ENCODE measurements at places on chromosomes 1 and 21. TPM values are rescaled to one million over a fixed set of nuclear protein-coding genes. Genes with fewer than 3 reads are reported as not detected.

GRCh38 chr1:203937678-203938330, 76.4 kb downstream of the SNRPE start:
- H3K36me3 ChIP-seq: no peaks in the 10 kb centered on the region
- DNase-seq: no peak
- H3K27me3 ChIP-seq: no peaks in the 10 kb centered on the region
- no peak overlapping the region for H3K4me3 ChIP-seq
- H3K4me1 ChIP-seq: no peaks in the 10 kb centered on the region

GRCh38 chr21:32302560-32302959, 3.9 kb downstream of the MRAP start:
- peaks cover 2% of the 10 kb centered on the region for H3K4me1 ChIP-seq
- DNase-seq: no peak
- no peaks in the 10 kb centered on the region for H3K27me3 ChIP-seq
- no peak overlapping the region for H3K27ac ChIP-seq
- no peaks in the 10 kb centered on the region for H3K36me3 ChIP-seq

- no peaks in the 10 kb centered on the region for H3K4me1 ChIP-seq
- no peak overlapping the region for H3K27ac ChIP-seq
- no peaks in the 10 kb centered on the region for H3K27me3 ChIP-seq
- DNase-seq: no peak
Observed at GRCh38 chr1:7931446-7931812, 9.2 kb downstream of the TNFRSF9 start.

DNA sequence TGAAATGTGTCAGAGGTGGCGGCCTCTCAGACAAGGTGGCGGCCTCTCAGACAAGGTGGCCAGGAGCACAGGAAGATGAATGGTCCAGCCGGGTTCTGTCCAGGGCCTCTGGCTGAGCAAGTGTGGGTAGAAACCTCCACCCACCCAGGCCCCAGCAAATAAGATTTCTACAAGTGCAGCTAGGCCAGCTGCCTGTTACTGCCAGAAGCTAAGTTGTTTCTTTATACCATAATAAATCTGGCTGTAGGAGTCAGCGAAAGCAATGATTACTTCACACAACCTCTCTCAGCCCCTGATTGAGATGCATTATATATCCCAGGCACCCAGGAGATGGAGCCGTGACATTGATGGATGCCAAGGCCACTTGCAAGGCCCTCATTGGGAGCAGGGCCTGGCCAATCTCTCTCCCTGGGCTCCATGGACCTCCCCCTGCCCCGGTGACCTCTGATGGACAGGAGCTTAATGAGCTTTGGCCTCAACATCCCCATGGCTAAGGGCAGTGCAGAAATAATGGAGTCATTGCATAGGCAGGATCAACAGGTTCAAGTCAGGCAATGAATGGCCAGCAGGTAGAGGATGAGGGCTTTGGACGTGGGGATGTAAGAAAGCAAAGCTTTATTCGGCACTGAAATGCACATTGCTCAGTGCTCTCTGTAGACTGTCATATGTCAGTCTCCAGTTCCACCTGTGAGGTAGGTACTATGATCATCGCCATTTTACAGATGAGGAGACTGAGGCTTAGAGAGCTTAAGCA, 92.9 kb downstream of the PTPRU start:
- H3K27me3 ChIP-seq: no peaks in the 10 kb centered on the region
- no peak overlapping the region for H3K4me3 ChIP-seq
- no peaks in the 10 kb centered on the region for H3K36me3 ChIP-seq
- no peak overlapping the region for H3K27ac ChIP-seq
- H3K4me1 ChIP-seq: no peaks in the 10 kb centered on the region

DNA sequence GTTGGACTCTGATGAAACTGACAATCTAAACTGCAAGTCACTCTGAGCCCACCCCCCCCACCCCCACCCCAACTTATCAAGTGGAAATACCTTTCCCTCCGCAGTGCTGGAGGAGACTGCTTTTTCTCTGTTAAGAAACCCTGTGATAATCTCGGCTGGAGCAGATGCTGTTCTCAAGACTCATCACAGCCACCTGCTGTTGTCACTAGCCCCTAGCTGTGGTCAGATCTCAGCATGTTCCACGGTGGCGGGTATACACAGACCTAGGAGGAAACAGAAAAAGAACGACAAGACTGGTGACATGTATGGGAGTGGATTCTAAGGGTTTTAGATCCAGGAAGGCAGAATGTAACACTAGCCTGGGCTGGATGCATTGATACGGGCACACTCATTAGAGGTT, 2.3 kb downstream of the ACTL8 start:
- no peaks in the 10 kb centered on the region for H3K27me3 ChIP-seq
- DNase-seq: no peak
- no peaks in the 10 kb centered on the region for H3K4me1 ChIP-seq
- no peak overlapping the region for H3K27ac ChIP-seq
- H3K4me3 ChIP-seq: no peak overlapping the region

DNA sequence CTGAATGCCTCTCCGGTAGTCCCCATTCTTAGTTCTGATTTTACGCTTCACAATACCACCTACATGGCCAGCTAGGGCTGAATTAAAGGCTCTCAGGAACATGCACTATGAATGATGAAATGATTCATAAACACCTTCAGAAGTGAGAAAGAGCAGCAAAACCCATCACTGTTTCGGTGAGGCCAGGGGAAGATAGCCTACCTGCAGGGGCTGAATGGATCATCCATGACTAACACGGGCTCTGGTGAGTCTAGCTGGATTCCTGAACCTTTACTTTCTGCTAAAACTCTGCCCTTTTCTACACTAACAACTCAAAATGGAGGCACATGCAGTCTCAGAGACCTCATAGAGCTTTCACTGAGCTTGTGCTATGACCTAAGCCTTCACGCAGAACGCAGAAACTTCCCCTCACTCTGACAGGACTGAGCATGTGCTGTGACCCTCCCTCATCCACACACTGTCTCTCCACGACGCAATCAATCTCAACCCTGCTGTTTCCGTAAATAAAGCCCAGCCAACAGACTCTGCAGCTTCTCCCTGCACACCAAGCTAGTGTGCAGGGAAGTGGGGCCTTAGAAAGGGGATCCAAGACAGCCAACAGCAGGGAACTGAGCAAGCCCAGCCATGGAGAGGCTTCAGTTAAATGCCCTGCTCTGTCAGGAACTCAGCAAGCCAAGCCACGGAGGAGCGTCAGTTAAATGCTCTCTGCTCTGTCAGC, 207.8 kb downstream of the SLC45A1 start:
- peak; percentile 78 for DNase-seq
- H3K36me3 ChIP-seq: no peaks in the 10 kb centered on the region
- H3K27me3 ChIP-seq: no peaks in the 10 kb centered on the region
- peak overlapping the region; percentile 58 for H3K4me3 ChIP-seq

- DNase-seq: no peak
- no peak overlapping the region for H3K4me3 ChIP-seq
- H3K27ac ChIP-seq: no peak overlapping the region
- no peaks in the 10 kb centered on the region for H3K36me3 ChIP-seq
- no peaks in the 10 kb centered on the region for H3K27me3 ChIP-seq
Observed at GRCh38 chr1:173861731-173862145, 6.1 kb downstream of the GAS5 start.

Gene PGLYRP4
- total RNA-seq: not detected

Gene RNU1-1
- total RNA-seq: 3,807 TPM

Gene SERPINC1
- 0.40 TPM for total RNA-seq

Gene E2F2
- total RNA-seq: 0.47 TPM

Gene TTC22
- total RNA-seq: 1.7 TPM

All from ovary (tissue), 10 donors.